Activated effector memory CD4-positive, alpha-beta T cell treated with anti-CD3 and anti-CD28 coated beads, Interleukin-2, amount 50 U/mL, for 16 hours (primary cell): ENCODE measurements at places on chromosomes 5 and 9.

GRCh38 chr5:89213573-89213972, 330.6 kb upstream of the MEF2C start:
- DNase-seq = no peak

DNA sequence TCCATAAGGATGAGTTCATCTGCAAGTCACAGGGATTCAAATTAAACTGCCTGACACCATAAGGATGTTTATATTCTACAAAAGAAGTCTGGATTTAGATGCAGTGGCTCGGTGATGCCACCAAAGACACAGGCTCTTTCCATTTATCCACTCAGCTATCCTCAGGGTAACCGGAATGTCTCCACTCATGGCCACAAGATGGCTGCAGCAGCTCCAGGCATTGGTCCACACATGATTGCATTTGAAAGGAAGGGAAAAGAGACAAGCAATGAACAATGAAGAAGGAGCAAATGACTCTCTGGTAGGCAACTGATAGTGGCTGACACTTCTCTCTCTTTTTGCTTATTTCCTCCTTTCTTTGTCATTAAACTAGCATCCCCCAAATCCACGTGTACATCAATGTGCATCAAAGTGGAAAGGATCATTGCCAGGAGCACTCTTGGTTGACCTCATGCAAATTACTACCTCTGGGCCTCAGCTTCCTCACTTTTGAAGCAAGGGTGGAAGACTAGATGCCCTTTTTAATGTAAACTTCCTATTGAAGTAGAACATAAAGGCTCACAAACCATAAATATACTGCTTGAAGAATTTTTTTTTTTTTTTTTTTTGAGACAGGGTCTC, 7.2 kb upstream of the SNX30 start:
- DNase-seq = no peak

DNA sequence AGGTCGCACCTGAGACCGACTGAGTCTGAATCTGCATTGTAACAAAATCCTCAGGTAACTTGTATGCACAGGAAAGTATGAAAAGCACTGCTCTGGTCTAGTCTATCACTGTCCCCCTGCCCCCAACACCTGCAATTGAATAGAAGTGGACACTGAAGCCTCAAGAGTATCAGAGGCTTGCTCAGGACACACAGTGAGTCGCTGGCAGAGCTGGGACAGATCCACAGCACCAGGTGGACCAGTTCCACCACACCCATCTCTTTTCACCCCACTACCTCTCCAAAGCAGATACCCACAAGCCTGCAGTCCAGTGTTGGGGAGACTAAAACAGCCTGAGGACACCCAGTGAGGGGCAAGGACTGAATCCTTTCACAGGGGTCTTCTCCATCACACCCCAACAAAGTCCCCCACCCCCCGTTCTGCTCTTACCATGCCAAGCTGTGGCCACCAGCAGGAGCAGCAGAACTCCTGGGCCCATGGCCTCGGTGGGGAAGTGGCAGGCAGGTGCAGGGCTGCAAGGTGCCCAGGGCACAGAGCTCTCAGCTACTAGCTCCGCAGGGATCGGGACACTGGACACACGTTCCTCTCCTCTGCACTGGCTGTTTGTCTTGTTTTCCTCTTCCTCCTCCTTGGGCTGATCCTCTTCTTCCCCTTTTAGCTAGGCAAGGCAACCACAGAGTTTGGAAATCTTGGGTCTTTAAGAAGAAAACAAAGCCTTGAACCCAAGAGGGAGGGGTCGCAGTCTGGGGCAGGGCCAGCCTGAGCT, at the start of gene CSF1R:
Gene CSF1R (minus strand): TSS at position 605 of the 766 bp plus-strand sequence. CDS start 127 bp downstream, at position 478.
- DNase-seq = no peak

DNA sequence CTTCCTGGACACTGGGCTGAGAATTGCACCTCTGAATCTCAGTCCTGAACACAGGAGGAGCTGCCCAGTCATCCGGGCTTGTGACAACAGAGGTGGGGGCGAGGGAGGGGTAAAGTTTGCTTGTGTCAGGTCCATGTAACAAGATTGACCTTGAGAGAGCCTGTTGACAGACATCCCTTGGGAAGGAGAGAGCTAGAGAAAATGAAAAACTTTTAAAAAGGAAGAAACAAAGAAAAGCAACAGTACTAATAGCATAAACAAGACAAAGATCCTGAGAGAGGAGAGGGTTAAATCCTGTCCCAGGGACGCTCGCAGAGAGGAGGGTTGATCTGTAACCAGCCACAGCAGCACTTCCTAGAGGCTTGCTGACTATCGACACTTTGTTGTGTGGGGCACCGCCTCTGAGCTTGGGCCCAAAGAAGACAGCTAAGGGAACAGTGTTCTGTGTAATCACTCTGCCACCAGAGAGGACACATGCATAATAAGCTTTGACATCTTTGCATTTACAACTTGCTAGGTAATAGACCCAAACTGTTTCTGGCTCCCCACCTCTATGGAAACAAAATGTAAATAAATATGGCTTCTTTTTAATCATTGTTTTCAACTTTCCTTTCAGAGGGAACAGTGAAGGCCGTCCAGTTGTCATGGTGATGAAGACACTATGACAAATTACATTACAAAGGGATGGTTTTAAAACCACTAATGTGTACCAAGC, 363.7 kb downstream of the CSNK1G3 start:
- DNase-seq = no peak

DNA sequence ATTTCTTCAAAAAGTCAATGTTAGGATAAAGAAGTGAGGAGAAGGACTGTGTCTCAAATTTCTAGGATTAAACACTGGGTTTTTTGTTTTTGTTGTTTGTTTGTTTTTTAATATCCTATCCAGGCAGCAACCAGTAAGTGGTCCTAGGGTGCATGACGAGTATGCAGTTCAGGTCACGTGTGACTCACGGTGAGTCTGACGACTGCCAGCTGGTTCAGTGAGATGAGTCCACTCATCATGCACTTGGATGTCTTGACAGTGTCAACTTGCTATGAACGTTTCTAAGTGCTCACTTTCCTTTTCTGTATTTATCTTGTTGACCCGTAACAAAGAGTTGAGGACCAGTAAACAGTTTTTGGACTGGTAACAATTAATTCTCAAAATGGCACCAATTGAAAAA, 32.7 kb downstream of the ATG10 start:
- DNase-seq = no peak

DNA sequence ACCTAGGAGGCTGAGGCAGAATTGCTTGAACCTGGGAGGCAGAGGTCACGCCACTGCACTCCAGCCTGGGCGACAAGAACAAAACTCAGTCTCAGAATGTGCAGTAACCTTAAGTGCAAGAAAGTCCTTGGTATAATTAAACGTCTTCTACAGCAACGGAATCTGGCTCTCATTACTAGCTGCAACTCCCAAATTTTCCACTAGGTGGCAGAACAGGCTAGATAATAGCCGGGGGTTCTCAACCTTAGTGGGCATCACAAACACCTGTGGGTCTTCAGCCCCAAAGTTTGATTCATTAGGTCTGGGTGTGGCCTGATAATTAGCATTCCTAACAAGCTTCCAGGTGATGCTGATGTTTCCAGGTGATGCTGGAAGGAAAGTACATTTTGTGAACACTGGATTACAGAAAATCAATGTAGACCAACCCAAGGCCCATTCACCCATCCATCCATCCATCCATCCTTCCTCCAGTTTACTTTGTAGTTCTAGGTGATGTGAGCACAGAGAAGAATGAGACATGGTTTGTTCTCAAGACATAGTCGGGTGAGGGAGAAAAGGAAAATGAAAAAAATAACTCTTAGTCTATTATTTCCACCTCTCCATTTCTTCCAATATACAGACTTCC, 37.3 kb downstream of the FBXW2 start:
- peak; percentile 82 for DNase-seq

DNA sequence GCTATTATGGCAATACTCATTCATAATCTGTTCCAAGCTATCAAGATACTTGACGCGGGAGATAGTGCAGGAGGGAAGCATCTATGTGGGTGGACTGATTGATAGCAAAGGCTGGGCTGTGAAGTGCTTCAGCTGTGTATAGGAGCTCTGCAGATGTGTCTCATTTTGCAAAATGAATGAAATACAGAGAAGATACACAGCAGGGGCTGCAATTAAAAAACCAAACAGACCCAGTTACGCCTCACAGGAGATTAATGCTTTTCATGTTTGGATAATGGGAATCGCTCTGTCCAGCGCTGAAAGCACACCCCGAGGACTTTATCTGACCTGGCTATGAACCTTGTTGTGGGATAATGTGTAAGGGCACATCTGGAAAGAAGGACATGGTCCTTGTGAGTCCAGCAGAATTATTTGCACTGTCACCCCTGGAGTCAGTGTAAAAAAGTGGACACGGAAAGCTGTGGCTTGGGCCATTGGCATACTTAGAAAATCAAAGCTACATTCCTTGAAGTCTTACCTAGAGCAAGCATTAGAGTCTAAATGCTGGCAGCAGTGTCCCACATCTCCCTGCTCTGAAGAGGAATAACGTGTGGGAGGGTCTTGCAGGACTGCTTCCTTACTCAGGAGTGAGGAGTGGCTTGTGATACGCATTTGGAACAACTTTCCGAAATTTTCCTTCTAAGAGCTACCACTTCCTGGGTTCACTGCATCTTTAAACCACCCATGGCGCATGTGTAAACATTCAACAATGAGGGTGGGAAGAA, 2.6 kb downstream of the SH3RF2 start:
- DNase-seq = no peak

DNA sequence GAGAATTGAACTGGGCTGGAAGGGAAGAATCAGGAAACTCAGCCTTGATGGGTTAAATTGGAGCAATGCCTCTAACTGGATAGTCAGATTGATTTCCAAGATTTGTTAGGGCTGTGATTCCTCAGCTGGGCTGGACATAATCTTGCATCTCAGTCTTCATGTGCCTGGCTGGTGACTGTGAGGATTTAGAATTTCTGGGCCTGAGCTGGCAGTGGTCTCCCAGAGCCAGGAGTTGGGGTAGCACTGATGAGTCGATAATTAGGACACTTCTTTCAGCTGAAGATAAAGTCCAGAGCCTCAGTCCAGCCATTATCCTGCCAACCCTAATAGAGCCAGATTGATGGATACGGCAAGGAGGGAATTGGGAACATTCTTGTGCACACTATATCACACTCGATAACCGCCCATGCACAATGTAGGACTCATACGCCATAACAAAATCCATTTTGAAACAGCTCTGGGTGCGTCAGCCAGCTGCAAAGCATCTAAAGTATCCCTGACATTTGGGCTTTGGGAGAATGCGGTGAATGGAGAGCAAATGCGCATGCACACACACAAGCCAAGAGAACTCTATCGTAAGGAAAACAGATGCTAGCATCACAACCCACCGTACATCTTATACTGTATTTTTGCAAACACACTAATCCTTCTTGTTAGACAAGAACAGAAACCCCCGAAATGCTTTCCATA, 405.1 kb upstream of the KLF4 start:
- no peak for DNase-seq

DNA sequence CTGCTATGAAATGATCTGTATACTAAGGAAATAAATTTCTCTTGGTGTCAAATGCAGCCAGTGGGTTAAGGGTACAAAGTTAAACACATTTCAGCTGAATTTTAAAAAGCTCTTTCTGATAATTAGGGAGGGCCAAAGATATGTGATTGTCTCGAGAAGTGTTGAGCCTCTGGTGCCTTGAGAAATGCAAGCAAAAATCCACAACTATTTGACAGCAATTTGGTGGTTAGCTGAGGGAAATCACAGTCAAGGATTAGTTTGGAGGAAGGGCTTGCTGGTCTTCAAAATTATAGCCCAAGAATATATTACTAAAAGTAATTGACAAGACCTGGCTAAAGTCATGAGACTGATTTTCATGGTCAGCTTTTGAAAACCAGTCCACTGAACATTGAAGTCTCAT, 255.7 kb upstream of the PPP1R2B start:
- no peak for DNase-seq

- no peak for DNase-seq
These were observed 119.0 kb downstream of the MAT2B start for GRCh38 chr5:163624431-163624830.
